ENCODE measurements at places on chromosomes 11 and 22. TPM values are rescaled to one million over a fixed set of nuclear protein-coding genes. Genes with fewer than 3 reads are reported as not detected.

DNA sequence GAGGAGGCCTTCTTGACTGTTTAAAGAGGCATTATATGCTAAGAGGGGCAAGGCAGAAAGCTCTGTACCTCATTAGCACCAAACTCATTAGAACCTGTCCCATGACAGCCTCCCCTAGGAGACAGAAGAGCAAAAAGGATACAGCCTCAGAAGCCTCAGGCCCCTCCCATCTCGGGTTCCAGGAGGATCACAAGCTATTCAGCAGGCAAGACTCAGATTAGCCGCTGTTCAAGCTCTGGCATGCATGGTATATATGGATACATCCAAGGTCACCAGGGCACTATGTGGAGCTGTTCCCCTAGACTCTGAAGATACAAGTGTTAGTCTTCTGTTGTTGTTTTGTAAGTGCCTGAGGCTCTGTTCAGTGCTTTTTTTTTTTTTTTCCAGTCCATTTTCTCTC lies 32.1 kb downstream of the ATXN10 start:
- H3K27ac ChIP-seq: no peak overlapping the region
- no peaks in the 10 kb centered on the region for H3K4me1 ChIP-seq
- H3K36me3 ChIP-seq: no peaks in the 10 kb centered on the region
- DNase-seq: no peak
- H3K27me3 ChIP-seq: no peaks in the 10 kb centered on the region

DNA sequence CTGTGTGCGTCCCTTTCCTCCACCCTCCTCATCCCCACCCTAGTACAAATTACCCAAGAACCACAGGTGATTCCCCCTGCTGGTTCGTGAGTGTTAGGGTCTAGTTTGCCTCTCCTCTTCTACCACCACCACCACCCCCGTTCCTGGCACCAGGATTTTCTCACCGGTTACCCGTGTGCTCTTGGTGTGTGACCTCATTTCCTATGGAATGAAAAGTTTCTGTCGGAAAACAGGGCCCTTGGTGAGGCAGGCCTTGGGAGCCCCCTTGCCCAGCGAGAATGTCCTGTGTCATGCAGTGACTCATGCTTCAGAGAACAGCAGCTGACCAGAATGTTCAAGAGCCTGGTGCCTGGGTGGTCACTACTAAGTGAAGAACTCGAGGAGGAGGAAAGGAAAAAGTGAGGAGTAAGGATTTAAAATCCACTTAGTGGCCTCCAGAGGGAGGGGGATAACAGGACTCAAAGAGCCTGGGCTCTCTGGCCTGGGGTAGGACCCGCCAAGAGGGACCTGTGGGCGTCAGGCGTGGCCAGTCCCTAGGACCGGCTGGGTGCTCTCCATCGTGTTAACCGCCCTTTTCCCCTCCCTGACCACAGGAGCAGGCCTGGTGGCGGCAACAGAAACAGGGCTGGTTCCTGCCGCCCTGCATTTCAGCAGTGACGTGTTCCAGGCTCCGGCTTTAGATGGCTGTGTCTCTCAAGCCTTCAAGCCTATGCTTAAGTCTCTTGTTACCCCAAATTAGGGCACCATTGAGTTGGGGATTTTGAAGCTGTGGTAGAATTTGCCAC lies 30.2 kb downstream of the C22orf31 start:
- peak overlapping the region; percentile 70 for H3K27ac ChIP-seq
- H3K4me3 ChIP-seq: peak overlapping the region; percentile 40
- H3K36me3 ChIP-seq: no peaks in the 10 kb centered on the region
- peaks cover 14% of the 10 kb centered on the region for H3K4me1 ChIP-seq
- peak; percentile 59 for DNase-seq

DNA sequence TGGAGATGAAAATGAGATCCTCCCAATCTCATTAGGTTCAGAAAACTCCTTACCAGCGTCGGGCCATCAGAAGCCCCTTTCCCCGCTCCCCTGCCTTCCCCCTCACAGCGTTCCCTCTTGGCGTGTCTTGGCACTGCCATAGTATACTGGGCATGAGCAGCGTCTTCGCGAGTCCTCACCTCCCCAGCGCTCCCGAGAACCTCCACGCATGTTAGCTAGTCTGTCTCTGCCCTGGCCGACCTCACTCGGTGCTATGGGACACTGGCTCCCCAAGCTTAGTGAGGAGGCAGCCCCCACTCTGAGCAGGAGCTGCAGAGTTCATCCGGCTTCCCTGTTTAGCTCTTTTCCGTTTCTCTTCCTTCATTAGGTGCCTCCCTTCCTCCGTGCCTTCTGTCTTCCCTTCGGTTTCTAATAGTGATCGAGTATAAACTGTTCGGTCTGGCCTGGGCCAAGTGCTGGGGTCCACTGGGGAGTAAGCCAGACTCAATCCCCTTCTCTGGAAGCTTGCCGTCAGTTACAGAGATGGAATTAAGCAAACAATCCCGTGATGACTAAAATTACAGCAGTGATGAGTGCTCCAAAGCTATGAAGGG lies 63.8 kb upstream of the OPCML start:
- no peaks in the 10 kb centered on the region for H3K4me1 ChIP-seq
- no peak for DNase-seq
- no peaks in the 10 kb centered on the region for H3K27me3 ChIP-seq
- no peak overlapping the region for H3K27ac ChIP-seq
- H3K4me3 ChIP-seq: no peak overlapping the region
- no peaks in the 10 kb centered on the region for H3K36me3 ChIP-seq

FREY1 gene
- polyA plus RNA-seq: 0.23 TPM

CBX7 gene
- 40.7 TPM for polyA plus RNA-seq

GLB1L3 gene
- polyA plus RNA-seq: not detected
